ENCODE measurements at places on chromosomes 6 and 20.

GRCh38 chr6:160137989-160138835, 16.6 kb downstream of the SLC22A1 start:
- DNase-seq = peak; percentile 33

DNA sequence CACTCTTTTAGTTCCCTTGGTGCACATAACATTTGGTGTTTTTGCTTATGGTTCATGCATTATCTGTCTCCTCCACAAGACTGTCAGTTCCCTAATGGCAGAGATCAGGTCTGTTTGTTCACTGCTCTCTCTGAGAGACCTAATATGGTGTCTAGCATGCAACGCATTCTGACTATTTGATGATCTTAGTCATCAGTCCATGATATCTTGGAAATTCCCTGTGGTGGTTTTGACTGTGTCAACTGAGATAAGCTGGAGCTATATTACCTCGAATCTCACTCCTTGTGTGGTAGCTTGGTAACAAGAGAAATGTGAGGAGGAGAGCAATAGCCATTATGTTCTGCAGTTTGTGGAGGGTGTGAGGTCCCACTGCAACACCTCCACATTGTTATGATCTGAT, 229.8 kb downstream of the FRK start:
- DNase-seq = no peak

GRCh38 chr20:41178904-41179432, 41.6 kb downstream of the PLCG1 start:
- DNase-seq = no peak

GRCh38 chr6:56437171-56437900, 190.0 kb upstream of the COL21A1 start:
- no peak for DNase-seq

- DNase-seq = no peak
Measured at GRCh38 chr20:13452470-13453124, 186.1 kb downstream of the TASP1 start.

DNA sequence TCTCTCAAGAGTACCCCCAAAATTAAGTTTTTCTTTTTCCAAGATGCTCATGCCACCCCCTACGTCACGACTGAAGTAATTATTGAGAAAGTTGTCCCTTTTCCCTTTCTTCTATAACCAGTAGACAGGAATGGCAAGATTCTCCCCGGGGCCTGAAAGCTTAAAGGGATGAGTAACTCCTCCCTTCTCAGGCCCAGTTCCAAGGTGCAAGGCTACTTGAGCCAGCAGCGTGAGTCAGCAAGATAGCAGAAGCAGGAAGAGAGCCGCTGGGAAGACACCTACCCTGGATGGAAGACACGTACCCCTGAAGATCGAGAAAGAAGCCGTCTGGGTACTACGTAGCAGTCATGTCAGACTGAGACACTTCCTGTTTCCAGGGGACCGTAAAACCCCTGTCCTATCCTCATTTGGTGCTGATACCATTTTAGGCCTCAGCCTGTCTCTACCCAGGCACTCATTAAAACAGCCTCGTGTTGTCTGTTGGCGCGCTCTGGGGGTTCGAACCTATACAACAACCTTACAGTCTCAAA, 241.0 kb downstream of the ADGRG6 start:
- DNase-seq = no peak

- DNase-seq = no peak
Measured at GRCh38 chr6:21478883-21479539, 114.5 kb upstream of the SOX4 start.

- no peak for DNase-seq
Measured at GRCh38 chr20:42024653-42025052, 406.5 kb upstream of the CHD6 start.

- DNase-seq = no peak
Measured at GRCh38 chr6:54118117-54118516, 6.9 kb downstream of the MLIP start.

- no peak for DNase-seq
Measured at GRCh38 chr6:121776054-121776453, 340.6 kb downstream of the GJA1 start.

DNA sequence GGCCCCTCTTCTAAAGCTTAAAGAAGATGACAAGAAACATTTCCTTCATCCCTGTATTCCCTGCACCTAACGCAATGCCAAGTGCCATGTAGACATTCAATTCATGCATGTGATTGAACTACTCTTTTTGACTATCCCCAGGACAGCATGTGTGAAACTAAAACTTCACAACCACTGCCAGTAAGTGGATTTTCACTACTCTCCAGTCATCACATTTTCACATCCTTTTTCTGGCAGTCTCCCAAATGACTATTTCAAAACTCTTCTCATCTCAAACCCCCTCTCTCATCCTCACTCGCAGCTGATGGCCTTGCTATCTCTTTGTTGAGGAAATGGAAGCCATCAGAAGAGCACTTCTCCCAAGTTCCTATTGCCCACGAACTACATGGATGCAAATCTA, 122.6 kb downstream of the OPRM1 start:
- DNase-seq = no peak

Measured in CD4-positive, alpha-beta T cell treated with Interferon gamma for 1 hour (primary cell).